HFFc6 (cell line): ENCODE measurements at places on chromosomes 13 and 19.

- no peak for DNase-seq
Measured at GRCh38 chr13:35086667-35087066, 144.6 kb downstream of the NBEA start.

DNA sequence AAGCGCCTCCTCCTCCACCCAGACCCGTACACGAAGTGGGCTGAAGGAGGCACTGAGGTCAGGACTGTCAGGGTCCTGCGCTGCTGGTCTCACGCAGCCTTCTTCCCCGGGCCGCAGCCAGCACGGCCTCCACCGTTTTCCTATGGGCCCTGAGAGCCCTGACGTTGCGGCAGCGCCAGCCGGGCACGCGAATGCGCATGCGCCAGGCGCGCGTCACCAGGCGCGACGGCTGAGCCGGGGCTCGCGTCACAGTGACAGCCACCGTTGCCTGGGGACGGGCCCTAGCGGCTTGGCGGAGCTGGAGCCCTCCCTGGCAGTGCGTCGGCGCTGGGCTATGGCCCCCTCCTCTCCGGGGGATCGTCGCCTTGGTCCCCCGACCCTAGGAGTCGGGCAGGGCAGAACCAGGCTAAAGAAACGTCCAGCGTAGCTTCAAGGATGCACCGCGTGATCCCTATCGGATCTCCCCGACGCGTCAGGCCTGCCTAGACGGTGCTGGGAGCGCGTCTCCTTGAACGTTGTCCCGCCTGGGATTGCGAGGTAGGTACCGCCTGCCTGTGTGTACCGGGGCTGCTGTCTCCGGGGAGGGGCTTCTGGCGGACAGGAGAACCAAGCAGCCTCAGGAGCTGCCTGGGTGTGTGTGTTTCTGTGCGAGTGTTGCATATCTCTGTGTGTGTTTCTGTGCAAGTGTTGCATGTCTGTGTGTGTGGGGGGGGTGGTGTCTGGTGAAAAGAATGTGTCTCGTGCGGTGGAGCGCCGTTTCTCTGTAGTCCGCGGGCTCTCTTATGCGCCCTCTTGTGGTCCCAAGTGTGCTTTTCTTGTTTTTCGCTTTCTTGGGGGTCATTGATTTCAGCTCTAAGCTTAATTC is 43.2 kb downstream of the ZNF571 start:
- no peak for DNase-seq

DNA sequence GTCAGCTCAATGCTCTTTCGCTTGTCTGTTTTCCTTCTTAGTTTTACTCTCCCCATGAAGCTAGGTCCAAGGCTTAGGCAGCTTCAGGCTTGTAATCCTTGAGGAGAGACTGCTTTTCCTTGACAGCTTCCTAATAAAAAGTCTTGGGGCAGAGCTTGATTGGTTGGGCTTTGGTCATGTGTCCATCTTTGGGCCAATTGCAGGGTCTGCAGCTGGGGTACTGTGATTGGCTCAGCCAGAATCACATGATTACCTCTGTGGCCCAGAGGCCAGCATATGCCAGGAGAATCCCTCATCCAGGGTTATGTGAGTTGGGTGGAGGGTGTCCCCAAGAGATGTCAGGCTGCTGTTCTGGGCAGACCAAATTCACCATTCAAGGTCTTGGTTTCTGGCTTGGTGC is 8.1 kb downstream of the KLK1 start:
- DNase-seq, result no peak

DNA sequence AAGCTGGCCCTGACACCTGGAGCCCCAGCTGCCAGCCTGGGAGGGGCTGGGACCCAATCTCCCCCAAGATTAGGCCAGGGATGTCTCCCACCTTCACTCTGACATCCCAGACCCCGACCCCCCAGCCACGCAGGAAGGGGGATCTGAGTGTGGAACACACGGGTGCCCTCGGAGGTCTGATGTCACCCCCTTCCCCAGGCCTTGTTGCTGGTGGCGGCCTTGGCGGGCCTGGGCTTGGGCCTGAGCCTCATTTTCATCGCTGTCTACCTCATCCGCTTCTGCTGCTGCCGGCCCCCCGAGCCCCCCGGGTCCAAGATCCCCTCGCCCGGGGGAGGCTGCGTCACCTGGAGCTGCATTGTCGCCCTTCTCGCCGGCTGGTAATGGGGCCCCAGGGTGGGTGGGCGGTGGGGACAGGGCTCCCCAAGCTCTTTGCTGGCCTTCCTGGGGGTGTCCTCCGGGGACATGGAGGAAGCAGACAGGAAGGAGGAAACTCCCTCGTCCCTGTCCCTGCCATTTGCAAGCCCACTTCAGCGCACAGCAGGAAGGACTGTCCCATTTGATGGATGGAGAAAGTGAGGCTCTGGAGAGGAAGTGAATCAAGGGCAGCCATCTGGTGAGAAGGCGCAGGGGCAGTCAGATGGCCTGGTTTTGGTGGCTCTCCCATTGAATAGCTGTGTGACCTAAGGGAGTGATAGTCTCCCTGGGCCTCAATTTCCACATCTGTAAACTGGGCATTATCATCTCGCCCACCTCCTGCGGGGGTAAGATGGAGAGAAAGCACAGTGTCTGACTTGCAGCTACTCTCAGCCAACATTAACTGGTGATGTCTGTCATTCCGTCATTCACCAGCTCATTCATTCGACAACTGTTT is 3.9 kb downstream of the TTYH1 start:
- no peak for DNase-seq

DNA sequence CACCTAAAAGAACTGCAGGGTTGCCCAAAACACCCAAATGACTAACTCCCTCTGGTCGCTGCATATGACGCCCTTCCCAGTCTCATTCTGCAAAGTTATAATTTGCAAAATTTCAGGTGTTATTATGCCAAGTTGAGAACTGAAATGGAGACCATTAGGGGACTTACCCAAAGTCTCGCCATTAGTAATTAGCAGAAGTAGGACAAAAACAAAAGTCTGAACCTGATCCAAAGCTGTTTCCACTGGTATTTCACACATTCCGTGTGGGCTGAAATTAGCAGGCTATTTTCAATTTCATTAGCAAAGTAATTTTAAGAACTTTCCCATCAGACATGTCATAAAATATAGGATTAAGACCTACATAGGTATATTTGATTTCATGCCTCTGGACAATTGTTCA is 6.8 kb downstream of the RUBCNL start:
- DNase-seq, result no peak

DNA sequence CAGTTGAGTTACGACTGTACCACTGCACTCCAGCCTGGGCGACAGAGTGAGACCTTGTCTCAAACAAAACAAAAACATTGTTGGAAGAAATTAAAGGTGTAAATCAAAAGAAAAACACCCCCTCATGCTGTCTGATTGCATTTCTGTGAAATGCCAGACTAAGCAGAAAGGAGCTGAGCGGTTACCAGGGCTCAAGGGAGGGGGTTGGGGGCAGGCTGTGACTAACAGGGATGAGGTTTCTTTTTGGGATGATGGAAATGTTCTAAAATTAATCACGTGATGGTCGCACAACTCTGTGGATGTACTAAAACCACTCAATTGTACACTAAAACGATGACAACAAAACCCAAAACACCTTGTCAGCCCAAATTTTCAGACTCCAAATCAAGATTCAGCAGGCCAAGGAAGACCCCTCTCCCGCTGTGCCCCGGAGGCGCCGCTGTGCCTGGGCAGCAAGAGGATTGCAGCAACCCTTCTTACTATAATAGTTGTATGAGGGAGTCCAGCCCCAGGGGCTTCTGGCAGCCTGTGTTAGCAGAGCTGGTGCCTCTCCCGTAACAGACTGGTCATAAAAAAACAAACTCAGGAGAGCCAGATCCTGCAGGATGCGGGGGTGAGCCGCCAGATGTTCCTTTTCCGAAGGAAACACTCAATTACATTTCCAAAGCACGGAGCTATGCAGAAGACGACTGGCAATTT is 20.9 kb downstream of the CAPS start:
- DNase-seq, result peak; percentile 74

DNA sequence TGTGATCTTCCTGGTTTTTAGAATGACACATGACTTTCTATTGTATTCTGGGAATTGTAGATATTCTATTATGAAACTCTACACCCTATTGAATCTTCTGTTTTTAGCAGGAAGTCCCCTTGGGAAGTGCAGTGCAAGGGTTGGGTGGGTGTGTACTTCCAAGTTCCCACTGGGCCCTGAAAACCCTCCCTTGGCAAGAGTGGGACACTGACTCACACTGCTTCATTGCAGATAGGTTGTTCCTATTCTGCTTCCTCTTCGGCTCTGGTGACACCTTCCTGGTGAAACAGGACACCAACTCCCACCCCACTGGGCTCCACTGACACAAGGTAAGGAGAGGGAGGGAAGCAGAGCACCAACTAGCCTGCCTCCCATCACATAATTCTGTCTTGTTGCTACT is 121.8 kb downstream of the KCTD12 start:
- no peak for DNase-seq

DNA sequence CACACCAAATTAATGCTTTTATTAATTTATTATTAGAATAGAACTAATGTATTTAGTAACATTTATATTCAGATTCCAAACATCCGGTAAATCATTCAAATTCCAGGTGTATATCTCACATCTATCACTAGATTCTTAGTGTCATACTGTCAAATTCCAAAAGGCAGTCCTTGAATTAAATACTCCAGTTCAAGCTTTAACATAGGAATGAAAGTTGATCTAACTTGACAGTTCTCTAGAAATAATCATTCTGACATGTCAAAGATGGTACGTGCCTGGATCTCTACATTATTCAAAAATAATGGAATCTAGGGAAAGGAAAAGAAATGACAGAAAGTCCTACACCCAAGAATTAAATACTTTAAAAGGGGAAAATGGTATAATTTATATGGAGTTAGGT is 1161.5 kb downstream of the PCDH9 start:
- DNase-seq, result no peak

GRCh38 chr19:2289714-2290435 is 7.9 kb upstream of the PEAK3 start:
- DNase-seq, result no peak

DNA sequence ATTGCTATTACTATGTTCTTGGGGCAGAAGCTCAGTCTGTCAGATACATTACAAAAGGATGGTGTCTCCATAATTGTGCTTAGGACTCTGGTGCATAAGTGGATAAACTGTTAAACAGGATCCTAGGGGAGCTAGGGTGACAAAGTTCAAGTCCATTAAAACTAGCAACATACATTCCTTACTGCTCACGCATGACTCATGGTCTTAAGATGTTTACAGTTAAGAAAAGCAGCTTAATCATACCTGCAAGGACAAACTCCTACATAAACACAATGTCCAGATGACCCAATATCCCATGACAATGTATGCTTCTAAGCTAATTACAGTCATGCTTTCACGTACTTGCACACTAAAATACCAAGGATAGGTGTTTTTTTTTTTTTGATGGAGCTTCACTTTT is 3.5 kb upstream of the ZNF701 start:
- DNase-seq, result peak; percentile 70

GRCh38 chr19:38425810-38426466 is at the start of gene RASGRP4:
TSS of gene RASGRP4 (minus strand) at chr19:38426219. CDS start at chr19:38426091, 128 bp downstream.
- no peak for DNase-seq

- DNase-seq, result peak; percentile 40
Measured at GRCh38 chr13:57624565-57625435, 6.7 kb upstream of the PCDH17 start.

DNA sequence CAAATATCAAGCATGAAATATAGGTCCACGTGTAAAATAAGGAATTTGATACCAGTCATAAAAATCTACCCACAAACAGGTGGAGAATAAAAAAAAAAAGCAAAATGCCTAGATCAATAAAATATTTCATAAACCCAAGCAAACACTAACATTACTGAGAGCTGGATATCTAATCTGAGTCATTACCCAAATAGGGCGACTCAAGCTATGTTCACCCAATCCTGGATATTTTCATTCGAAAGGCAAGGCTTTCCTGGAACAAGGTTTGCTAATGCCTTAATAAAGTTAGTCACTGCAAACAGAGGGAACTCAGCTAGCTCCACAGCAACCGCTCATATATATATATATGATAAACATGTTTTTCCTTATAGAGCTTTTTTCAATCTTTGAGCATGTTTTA is 33.5 kb upstream of the TM9SF2 start:
- DNase-seq, result peak; percentile 79

DNA sequence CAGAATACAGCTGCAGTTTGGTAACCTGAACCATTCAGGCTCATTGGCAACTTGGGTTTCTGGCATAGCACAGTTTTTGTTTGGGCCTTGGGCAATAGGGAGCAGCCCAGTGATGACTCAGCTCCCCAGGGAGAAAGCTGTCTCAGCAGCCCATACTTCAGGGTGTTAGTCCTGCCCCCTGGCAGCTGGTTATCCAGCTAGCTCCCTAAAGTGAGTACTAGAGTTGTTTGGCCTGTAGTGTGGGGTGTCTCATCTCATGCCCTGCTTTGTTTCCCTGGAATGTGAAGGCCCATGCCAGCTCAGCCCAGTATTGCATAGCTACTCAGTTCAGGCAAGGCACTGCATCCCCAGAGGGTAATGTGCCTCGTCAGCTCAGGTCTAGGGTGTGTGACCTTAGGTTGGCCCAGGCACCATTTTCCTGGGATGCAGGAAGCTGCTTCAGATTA is 18.2 kb upstream of the ZNF543 start:
- DNase-seq, result peak; percentile 94
